ENCODE measurements at places on chromosomes 3 and 15.

- no peak overlapping the region for H3K4me3 ChIP-seq
- no peak for DNase-seq
- H3K27ac ChIP-seq, result no peak overlapping the region
Measured at GRCh38 chr15:49674370-49674769, 53.5 kb downstream of the DTWD1 start.

DNA sequence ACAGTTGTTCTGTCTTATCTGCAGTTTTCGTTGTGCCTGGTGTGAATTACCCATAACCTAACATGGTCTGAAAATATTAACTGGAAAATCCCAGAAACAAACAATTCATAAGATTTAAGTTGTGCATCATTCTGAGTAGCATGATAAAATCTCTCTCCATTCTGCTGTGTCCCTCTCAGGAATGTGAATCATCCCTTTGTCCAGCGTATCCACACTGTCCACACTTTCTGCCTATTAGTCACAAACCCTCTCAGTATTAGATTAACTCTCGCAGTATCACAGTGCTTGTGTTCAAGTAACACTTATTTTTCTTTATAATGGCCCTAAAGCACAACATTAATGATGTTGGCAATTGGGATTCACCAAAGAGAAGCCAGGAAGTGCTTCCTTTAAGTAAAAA is 203.2 kb downstream of the CGGBP1 start:
- H3K4me1 ChIP-seq, result no peaks in the 10 kb centered on the region
- H3K27ac ChIP-seq, result no peak overlapping the region
- no peak overlapping the region for H3K4me3 ChIP-seq
- DNase-seq, result no peak
- H3K36me3 ChIP-seq, result no peaks in the 10 kb centered on the region

GRCh38 chr15:83106994-83107840 is at the start of gene TM6SF1:
TSS of gene TM6SF1 (plus strand) at chr15:83107645. CDS start at chr15:83107681, 36 bp downstream.
- peak within 1 kb of the TSS; percentile 74 for H3K27ac ChIP-seq
- no peaks in the 10 kb centered on the region for H3K36me3 ChIP-seq

GRCh38 chr3:40752492-40752891 is 227.7 kb downstream of the ZNF621 start:
- H3K4me1 ChIP-seq, result no peaks in the 10 kb centered on the region
- DNase-seq, result no peak
- no peak overlapping the region for H3K4me3 ChIP-seq

DNA sequence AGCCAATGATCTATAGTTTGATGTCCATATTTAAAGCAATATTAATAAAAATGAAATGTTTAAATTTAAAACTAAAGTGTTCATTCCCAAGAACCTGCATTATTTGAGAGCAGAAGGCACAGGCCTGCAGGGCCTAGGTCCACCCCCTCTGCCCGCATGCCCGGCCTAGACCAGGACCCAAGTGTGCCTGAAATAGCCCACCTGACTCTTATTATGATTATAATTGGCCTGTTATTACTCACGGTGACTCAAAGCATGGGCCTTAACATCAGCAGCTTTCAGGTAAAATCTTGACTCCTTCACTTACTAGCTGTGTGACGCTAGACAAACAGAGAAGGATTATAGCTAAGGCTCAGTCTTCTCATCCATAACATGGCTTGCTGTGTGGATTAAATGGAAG is 128.8 kb downstream of the PLCL2 start:
- peak overlapping the region; percentile 9 for H3K27ac ChIP-seq
- no peak for DNase-seq
- H3K36me3 ChIP-seq, result peaks cover 49% of the 10 kb centered on the region

DNA sequence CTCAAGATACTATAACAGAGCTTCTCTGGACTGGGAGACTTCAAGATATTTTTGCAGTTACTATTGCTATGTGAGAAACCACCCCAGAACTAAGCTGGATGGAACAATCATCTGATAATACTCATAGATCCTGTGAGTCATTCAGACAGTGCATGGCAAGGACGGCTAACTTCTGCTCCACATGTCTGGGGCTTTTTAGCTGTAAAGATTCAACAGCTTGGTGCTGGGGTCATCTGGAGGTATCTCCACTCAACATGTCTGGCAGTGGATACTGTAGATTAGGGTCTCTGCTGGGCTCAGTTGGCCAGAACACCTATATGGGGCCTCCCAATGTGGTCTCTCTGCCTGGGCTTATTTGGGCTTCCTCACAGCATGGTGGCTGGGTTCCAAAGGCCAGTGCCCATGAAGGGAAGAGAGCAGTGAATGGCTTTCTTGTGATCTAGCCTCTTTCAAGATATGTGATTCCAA is 117.3 kb upstream of the SLC7A14 start:
- DNase-seq, result no peak
- no peaks in the 10 kb centered on the region for H3K27me3 ChIP-seq
- no peak overlapping the region for H3K27ac ChIP-seq
- no peaks in the 10 kb centered on the region for H3K36me3 ChIP-seq
- peaks cover 6% of the 10 kb centered on the region for H3K4me1 ChIP-seq

DNA sequence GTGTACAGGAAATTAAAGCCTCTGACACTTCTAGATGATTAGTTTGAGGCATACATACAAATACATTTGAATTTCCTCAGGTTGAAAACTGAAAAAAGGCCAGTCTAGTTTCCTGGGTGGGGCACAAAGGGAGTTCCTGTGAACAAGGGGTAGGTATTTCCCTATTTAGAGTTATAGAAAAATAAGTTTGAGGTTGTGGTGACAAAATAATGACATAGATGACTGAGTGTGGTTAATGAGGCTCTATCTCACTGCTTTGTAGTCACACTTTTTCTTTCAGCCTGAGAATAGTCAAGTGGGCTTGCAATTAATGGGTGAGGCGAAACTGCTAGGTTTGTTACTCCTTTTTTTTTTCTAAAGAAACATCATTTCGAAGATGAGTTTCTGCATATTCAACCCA is 4.3 kb downstream of the SLCO3A1 start:
- no peaks in the 10 kb centered on the region for H3K27me3 ChIP-seq
- peaks cover 87% of the 10 kb centered on the region for H3K4me1 ChIP-seq
- no peak overlapping the region for H3K4me3 ChIP-seq
- H3K27ac ChIP-seq, result peak overlapping the region; percentile 99
- peaks cover 5% of the 10 kb centered on the region for H3K36me3 ChIP-seq

DNA sequence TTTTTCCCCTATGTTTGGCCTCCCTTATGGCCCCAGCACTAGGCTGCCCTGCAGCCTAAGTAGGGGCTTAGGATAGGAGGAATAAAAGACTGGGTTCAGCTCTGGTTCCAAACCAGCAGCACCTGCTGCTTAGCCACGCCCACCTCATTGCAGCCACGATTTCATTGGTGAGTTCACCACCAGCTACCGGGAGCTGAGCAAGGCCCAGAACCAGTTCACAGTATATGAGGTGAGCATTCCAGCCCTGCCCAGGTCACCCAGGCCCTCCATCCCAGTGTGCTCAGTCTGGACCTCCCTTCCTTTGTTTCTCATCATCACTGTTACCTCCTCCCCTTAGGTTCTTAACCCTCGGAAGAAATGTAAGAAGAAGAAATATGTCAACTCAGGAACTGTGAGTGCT is 11.5 kb downstream of the CPNE9 start:
- peaks cover 6% of the 10 kb centered on the region for H3K4me1 ChIP-seq
- H3K27me3 ChIP-seq, result no peaks in the 10 kb centered on the region

GRCh38 chr3:188365988-188366698 is 212.2 kb downstream of the LPP start:
- no peaks in the 10 kb centered on the region for H3K36me3 ChIP-seq
- peaks cover 58% of the 10 kb centered on the region for H3K4me1 ChIP-seq
- DNase-seq, result no peak
- H3K4me3 ChIP-seq, result no peak overlapping the region
- H3K27me3 ChIP-seq, result no peaks in the 10 kb centered on the region

DNA sequence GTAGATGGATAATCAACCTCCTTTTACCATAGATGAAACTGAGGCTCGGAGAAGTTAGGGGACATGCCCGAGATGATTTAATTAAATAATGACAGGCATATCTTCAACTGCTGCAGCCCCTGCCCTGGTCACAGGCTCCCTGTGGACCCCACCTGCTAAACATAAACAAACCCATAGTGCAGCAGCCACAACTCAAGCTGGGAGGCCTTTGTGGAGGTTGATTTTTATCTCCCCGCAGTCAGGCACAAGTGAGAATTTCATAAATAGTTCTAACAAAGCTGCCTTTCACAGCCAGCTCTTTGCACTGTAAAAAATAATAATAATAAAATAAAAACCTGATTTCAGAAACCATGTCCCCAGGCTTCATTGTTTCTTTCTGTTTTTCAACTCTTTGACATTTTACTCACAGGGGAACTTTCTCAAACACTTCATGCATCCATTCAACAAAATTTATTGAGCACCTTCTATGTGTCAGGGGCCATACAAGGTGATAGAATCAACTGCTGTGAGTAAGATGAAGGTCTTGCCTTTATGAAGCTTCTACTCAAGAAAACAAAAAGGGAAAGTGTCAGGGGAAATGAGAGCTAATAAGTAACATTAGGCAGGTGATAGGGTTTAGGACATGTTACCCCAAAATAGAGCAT is 393.6 kb upstream of the PROK2 start:
- H3K4me1 ChIP-seq, result peaks cover 27% of the 10 kb centered on the region
- H3K4me3 ChIP-seq, result no peak overlapping the region
- peaks cover 12% of the 10 kb centered on the region for H3K27me3 ChIP-seq
- no peak overlapping the region for H3K27ac ChIP-seq

- H3K4me1 ChIP-seq, result peaks cover 17% of the 10 kb centered on the region
- H3K27ac ChIP-seq, result no peak overlapping the region
- H3K4me3 ChIP-seq, result no peak overlapping the region
- no peaks in the 10 kb centered on the region for H3K27me3 ChIP-seq
- no peak for DNase-seq
- H3K36me3 ChIP-seq, result peaks cover 4% of the 10 kb centered on the region
Measured at GRCh38 chr3:154247806-154248415, 76.4 kb downstream of the DHX36 start.

- H3K27ac ChIP-seq, result no peak overlapping the region
- no peaks in the 10 kb centered on the region for H3K4me1 ChIP-seq
- H3K27me3 ChIP-seq, result peaks cover 21% of the 10 kb centered on the region
- no peaks in the 10 kb centered on the region for H3K36me3 ChIP-seq
- no peak for DNase-seq
- no peak overlapping the region for H3K4me3 ChIP-seq
Measured at GRCh38 chr3:132009241-132009640, 25.6 kb downstream of the CPNE4 start.

DNA sequence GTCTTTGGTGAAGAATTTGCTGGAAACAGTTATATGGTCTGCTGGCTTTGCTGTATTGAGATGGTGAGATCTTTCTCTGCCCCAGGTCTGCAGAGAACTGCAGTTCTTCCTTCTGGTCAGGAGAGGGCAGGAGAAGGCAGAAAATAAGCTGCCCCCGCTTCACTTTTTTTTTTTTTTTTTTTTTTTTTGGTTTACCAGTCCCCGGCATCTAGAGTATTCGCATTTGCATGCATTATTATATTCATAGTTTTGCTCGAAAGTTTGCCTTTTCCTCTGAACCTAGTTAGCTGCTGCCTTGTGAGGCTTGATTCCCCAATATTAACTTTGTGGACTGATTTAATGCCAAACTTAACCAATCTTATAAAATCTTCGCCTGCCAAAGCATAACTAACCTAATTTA is 10.6 kb upstream of the PARL start:
- H3K4me1 ChIP-seq, result peaks cover 2% of the 10 kb centered on the region
- H3K4me3 ChIP-seq, result no peak overlapping the region
- no peak overlapping the region for H3K27ac ChIP-seq
- no peak for DNase-seq

- peak overlapping the region; percentile 22 for H3K27ac ChIP-seq
- peaks cover 23% of the 10 kb centered on the region for H3K4me1 ChIP-seq
- H3K4me3 ChIP-seq, result no peak overlapping the region
- no peaks in the 10 kb centered on the region for H3K27me3 ChIP-seq
Measured at GRCh38 chr3:31274326-31275024, 258.2 kb upstream of the STT3B start.

GRCh38 chr3:24829629-24830229 is 335.1 kb upstream of the THRB start:
- no peak for DNase-seq
- no peaks in the 10 kb centered on the region for H3K36me3 ChIP-seq
- H3K4me3 ChIP-seq, result peak overlapping the region; percentile 69
- peaks cover 61% of the 10 kb centered on the region for H3K27me3 ChIP-seq

- peak overlapping the region; percentile 79 for H3K27ac ChIP-seq
- no peak for DNase-seq
- no peaks in the 10 kb centered on the region for H3K27me3 ChIP-seq
- no peaks in the 10 kb centered on the region for H3K36me3 ChIP-seq
- H3K4me1 ChIP-seq, result peaks cover 86% of the 10 kb centered on the region
Measured at GRCh38 chr15:99435113-99435695, 130.6 kb upstream of the MEF2A start.

- H3K27ac ChIP-seq, result no peak overlapping the region
- H3K4me1 ChIP-seq, result no peaks in the 10 kb centered on the region
- no peaks in the 10 kb centered on the region for H3K36me3 ChIP-seq
- no peak overlapping the region for H3K4me3 ChIP-seq
- DNase-seq, result no peak
- H3K27me3 ChIP-seq, result no peaks in the 10 kb centered on the region
Measured at GRCh38 chr3:145767909-145768308, 393.1 kb downstream of the PLOD2 start.

DNA sequence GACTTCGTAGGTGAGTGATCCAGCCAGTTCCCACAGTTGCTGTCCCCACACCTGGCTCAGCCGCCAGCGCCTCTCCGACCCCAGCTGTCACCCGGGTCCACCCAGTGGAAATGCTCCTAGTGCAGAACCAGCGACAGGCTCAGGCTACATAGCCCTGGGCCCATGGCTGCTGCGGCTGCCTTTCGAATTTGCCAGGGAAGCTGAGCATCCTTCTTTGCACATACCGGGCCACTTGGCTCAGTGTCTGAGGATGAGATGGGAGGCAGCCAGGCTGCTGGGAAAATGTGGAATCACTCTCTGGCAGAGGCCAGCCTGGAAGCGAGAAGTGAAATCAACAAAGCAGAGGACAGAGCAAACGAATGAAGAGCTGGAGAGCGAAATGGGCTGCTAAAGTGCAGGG is 80.1 kb downstream of the ST8SIA2 start:
- no peak overlapping the region for H3K4me3 ChIP-seq
- H3K36me3 ChIP-seq, result no peaks in the 10 kb centered on the region
- H3K27me3 ChIP-seq, result peaks cover 55% of the 10 kb centered on the region
- H3K4me1 ChIP-seq, result no peaks in the 10 kb centered on the region

DNA sequence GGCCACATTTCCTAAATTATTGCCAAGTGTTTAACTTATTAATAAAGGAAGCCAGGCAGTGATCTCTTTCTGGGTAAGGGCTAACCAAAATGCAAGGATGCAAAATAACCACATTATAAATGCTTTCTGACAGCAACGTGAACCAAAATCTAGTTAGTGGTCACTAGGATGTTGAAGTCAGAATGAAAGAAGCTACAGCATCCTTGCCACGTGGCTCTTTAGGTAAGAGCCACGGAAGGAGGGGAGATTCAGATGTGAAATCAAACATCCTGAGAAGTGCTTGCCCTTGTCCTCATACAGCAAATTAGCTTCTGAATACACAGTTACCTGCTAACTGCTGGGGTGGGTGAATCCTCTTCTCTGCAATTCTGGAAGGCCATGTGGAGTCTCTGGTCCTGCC is 246.2 kb downstream of the FEZF2 start:
- peaks cover 3% of the 10 kb centered on the region for H3K36me3 ChIP-seq
- no peak overlapping the region for H3K4me3 ChIP-seq
- H3K27me3 ChIP-seq, result no peaks in the 10 kb centered on the region
- DNase-seq, result no peak

- DNase-seq, result no peak
- no peak overlapping the region for H3K4me3 ChIP-seq
- no peak overlapping the region for H3K27ac ChIP-seq
- no peaks in the 10 kb centered on the region for H3K4me1 ChIP-seq
- H3K27me3 ChIP-seq, result peaks cover 48% of the 10 kb centered on the region
Measured at GRCh38 chr3:105351821-105352220, 14.9 kb upstream of the ALCAM start.
